Stimulated activated CD4-positive, alpha-beta T cell treated with anti-CD3 and anti-CD28 coated beads, TNF-alpha, amount 100 ng/mL, for 4 hours (primary cell): ENCODE measurements at places on chromosomes 12 and 14.

- DNase-seq, result no peak
Measured at GRCh38 chr14:99320621-99321235, 48.7 kb upstream of the BCL11B start.

DNA sequence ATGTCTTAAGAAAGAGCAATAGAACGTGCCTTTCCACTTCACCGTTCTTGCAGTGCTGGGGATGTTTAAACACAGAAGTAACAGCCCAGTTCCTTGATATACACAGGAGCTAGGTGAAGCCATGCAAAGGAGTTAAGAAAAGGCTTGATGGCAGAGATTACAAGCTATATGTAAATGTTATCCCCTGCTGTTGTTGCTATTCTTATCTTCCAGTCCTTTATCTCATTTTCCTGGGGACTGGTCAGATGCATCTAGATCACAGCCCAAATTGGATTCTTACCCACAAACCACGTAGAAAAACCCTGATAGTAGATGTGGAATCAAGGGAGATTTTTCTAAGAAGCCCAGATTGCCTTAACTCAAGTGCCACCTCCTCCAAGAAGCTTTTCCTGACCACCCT is 5.5 kb downstream of the ASCL1 start:
- no peak for DNase-seq

DNA sequence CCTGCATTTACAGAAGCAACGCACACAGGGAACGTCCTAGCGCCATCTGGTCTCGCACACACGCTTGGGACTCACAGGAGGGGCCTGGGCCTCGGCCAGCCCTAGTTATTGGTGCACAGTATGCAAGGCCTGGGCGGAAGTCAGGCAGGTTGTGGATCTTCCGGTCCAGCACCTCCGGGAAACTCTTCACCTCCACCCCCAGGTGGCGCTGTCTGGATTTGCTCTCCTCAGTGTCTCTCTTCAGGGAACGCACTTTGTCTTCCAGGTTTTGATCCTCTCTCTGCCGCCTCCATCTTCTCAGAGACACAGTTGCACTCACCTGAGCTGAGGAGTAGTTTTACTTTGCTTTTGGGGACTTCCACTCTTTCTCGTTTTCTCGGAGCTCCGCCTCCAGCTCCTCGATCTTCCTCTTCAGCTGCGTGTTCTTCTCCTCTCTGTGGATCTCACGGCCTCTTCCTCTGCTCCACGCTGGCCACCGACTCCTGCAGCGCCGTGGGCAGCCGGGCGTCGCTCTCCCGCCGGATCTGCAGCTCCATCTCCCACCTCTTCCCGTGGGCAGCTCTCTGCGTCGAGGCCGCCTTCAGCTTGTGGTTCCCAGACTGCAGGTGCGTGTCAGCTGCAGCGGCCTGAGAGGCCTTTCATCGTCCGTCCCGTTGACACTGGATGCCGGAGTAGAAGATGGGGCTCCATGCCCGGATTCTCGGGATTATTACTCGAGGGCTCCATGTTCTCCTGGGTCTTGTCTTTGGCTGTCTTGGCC is 933.8 kb downstream of the TMEM121 start:
- DNase-seq, result peak; percentile 16

- no peak for DNase-seq
Measured at GRCh38 chr14:99936738-99937474, 128.3 kb upstream of the EVL start.

DNA sequence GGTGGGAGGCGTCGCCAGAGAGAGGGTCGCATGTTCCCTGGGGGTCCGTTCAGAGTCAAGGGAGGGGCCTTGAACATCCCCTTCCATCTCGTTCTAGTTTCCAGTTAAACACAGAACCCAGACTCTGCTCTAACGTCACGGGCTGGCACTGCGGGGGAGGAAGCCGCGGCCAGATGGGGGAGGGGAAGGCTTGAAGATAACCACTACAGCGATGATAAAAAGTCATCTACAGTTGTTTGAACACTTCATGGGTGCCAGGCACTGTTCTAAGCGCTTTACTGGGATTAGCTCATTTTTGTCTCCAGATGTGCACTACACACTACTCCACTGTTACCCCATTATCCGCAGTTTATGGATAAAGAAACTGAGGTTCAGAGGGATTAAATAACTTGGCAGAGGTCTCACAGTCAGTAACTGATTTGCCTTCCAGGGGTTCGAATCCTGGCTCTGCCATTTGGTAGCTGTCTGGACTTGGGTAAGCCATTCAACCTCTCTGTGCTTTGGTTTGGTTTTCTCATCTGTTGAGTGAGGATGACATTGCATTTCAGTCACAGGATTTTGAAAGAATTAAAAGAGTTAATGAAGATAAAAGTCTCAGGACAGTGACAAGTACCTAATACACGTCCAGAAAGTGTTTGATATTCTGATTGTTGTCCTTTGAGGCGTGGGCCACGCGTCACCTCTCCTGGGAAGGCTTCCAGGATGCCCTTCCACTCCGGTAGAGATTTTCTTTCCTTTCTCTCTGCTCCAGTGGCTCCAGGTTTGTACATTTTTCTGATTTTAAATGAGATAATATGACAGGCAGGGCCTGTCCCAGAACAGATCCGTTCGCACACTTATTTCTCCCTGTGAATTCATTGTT is 798 bp upstream of the RASAL1 start:
- DNase-seq, result peak; percentile 54

GRCh38 chr12:10320643-10321042 is 13.0 kb downstream of the KLRD1 start:
- no peak for DNase-seq

- no peak for DNase-seq
Measured at GRCh38 chr12:4849795-4850345, 59.8 kb upstream of the KCNA1 start.

- DNase-seq, result no peak
Measured at GRCh38 chr12:38385486-38385885, 68.9 kb downstream of the ALG10B start.

- DNase-seq, result no peak
Measured at GRCh38 chr14:54310151-54310850, 86.5 kb upstream of the CDKN3 start.

- no peak for DNase-seq
Measured at GRCh38 chr12:79766705-79767464, 76.1 kb upstream of the PAWR start.
